GM23338 (cell line): ENCODE measurements at places on chromosomes 2 and 18.

- DNase-seq = no peak
Measured at GRCh38 chr2:27092696-27093429, 6.3 kb downstream of the KHK start.

- no peak for DNase-seq
Measured at GRCh38 chr2:177883177-177883576, 189.4 kb downstream of the PDE11A start.

DNA sequence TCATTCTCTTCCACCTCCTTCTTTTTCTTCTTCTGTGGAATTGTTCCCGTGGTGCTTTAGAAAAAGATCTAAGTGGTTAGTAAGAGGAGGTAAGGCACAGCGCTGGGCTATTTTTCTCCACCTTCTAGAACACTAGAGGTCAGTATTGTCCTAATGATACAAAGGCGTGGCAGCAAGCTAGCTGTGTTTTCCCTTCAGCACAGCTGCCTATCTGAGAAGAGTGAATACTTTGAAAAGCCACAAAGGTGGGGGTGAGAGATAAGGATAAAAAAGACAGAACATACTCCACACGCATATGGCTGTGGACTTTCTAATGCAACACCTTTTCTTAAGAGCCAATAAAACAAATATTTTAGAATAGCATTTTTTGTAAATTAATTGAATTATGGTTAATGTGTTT lies 2.1 kb downstream of the CNTNAP5 start:
- DNase-seq = peak; percentile 88

GRCh38 chr18:48048251-48048650 lies 117.8 kb upstream of the SMAD2 start:
- no peak for DNase-seq

- DNase-seq = no peak
Measured at GRCh38 chr18:40018266-40018665, 1936.8 kb upstream of the PIK3C3 start.

DNA sequence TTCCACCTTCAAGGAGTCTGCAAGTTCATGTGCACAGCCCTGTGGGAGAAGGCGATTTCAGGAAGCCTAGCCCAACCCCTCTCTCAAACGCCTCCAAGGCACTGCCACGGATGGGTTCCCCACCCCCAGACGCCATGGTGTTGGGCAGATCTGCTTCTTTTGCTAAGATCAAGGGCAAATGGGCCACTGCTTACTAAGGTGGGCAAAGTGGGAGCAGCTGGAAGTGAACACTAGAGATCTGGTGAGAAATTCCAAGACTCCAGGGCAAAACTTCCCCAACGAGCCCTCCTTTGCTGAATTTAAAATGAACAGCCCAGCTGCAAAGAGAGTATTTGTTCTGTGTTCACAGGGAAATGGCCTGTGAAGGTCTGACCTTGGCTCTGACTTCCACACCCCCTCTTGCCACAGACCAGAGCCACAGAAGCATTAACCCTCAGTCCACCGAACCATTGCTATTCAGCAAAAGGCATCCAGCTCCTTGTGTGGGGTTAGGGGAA lies 45.1 kb upstream of the ZBTB7C start:
- DNase-seq = no peak

DNA sequence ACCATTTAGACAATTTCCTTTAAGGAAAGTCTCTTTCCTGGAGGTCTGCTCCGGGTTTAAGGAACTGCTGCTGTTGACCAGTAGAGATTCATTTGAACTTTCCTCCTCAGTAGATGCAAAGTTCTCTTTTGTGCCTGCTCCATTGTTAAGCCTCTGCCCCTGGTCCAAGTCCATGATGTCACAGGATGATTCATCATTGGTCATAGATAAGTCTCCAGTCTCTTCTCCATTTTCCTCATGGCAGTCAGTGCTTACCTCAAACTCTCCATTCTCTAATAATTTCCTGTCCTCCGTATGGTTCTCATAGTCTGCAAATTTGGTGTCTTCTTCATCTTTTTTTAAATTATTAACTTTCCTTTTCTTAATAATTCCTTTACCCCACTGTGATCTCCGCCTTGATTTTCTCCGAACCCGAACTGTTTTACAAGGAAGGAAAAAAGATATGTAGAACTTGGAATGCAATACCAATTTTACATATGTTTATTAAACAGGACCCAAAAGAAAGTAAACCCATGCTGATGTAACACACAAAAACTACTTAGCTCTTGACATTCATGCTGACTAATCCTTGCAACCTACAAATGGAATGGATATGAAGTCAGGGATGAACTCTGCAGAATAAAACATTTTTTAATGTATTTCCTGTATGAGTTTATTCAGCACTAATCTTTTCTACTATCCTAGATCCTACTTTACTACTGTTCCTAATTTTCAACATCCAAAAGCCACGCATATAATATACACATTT lies 169.1 kb downstream of the ATAD2B start:
- no peak for DNase-seq

DNA sequence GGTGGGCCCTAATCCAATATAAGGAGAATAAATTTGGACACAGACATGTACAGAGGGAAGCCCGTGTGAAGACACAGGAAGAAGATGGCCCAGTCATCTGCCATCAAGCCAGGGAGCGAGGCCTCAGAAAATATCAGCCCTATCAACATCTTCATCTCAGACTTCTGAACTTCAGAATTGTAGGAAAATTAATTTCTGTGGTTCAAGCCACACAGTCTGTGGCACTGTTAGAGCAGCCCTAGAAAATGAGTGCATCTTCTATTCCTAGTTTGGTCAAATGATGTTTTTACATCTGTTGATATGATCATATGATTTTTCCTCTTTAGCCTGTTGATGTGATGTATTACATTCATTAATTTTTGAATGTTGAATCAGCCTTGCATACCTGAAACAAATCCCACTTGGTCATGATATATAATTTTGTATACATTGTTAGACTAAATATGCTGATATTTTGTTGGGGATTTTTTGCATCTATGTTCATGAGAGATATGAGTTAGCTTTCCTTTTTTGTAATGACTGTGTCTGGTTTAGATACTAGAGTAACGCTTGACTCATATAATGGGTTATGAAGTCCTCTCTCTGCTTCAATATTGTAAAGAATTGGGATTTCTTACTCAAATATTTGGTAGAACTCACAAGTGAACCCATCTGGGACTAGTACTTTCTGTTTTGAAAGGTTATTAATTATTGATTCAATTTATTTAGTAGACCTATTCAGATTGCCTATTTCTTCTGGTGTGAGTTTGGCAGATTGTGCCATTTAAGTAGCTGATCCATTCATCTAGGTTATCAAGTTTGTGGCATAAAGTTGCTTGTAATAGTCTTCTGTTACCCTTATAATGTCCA lies 451.4 kb downstream of the EIPR1 start:
- no peak for DNase-seq

GRCh38 chr2:225103737-225104141 lies 61.5 kb upstream of the DOCK10 start:
- no peak for DNase-seq

DNA sequence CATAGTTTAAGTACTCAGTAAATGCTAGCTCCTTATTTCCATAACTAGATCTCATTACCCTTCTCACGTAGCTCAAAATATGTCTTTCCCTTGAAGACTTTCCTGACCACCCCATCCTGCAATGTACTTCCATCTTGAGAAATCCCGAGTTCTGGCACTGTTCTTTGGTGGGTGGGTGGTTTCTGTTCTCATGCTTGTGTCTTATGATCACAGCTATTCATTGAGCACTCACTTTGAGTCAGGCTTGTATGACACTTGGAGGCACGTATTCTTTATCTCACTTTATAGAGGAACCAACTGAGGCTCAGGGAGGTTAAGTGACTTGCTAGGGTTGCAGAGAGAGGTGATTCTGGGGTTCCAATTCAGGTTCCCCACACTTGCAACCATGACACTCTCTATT lies 9.0 kb upstream of the CLIP4 start:
- no peak for DNase-seq

DNA sequence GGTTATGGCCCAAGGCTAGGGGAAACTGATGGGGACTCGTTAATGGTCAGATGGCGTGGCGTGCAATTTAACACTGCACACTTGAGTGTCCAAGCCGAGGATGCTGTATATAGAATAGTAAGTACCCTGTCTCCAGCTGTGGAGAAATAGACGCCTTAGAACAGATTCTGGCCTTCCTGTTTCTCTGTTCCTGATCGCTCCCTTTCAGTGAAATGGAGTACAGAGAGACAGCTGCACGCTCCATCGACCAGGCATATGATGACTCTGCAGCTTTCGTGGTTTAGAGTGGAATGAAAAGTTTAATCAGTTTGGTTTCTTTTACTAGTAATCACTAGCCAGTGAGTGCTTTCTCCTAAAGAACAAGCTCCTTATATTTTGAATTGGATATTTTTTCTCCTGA lies 213.4 kb downstream of the NEDD4L start:
- DNase-seq = no peak

- no peak for DNase-seq
Measured at GRCh38 chr2:156553714-156554442, 117.7 kb downstream of the GPD2 start.

DNA sequence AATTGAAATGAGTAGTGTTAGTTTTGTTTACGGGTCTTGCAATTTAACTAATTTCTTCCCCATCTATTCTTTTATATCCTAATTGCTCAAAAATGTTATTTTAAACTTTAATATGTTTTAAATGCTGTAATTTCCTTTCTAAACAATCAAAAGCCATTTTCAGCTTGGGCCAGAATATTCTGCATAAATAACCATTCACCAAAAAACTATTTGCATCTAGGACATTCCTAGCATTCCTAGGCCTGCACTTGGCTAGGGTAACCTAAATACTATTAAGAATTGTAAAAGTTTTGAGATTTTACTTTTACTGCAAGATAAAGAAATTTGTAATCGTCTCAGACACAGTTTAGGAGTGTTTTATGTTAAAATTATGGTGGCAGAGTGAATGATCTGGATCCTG lies 7.8 kb upstream of the ETAA1 start:
- DNase-seq = peak; percentile 58

DNA sequence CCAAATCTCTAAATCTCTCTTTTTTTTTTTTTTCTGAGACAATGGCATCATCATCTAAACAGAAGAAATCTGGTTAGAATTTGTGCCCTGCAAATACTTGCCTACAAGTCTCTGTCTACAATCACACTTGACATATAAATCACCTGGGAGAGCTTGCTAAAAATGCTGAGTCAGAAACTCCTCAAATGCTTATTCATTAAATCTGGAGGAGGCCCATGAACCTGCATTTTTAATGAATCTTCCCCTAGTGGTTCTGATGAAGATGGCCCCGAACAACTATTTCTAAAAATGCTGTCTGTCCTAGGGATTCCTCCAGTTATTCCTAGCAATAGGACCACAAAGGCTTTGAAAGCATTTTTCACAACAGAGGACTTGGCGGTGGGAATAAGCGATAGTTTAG lies 1.6 kb upstream of the CSRNP3 start:
- DNase-seq = peak; percentile 54

GRCh38 chr18:31553800-31554199 lies 37.9 kb upstream of the TTR start:
- DNase-seq = peak; percentile 71

DNA sequence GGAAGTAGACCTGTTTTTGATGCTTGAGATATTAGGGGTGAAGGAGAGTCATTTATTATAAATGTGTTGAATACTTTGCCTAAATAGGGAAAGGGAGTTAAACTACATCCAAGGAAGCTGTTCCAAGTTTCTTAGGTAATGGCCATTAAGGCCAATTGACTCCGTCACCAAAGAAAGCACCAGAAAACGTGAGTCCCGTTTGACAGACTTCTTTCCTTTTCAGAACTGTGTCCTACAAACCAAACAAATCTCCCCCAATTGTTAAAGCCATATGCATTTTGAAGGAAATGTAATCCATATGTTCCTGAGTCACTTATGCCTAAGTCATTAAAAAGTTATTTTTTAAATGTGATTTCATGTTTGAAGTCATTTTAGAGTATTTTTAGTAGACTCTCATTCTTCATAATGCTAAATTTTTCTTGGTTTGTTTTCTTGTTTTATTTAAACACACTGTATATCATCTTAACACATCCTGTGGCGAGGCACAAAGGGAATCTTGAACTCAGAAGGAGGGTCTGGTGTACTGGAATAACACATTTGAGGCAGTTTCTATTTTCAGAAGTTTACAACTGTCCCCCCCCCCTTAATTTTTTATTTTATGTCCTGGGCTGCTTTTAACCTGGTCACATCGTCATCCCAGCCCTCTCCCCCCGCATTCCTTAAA lies 133.7 kb downstream of the RHBDD1 start:
- DNase-seq = no peak

GRCh38 chr2:160566717-160567116 lies 73.1 kb upstream of the RBMS1 start:
- no peak for DNase-seq

GRCh38 chr2:26432859-26433258 lies 31.1 kb downstream of the DRC1 start:
- no peak for DNase-seq

DNA sequence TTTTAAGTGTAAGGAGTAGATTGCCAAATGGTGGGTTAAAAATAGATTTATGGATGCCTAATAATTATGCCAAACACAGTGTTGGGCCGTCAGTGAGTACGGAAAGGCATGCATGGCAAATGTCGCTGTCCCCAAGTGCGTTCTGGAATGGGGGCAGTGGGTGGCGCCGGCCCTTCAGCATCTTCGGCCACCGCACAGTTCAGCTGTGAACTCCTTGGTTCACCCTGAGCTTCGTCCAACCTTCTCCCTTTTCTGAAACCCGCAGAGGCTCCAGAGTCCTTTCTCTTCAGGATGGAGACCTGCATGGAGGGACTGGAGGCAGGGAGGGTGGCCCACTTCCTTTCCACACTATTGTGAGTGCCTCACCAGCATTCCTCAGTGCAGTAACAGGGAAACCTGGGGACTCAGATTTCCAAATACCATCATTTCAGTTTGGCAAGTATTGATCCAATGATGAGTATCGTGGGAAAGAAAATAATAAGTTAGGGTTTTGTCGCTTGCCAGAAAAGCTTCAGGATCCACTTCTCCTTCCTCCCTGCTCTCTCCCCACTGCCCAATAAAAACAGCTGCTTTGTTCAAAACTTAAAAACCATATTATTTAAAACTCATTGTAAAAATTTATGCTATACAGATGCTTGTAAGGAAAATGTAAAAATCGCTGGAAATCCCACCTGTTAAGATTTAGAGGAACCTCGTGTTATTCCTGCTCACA lies 74.6 kb upstream of the TXNDC2 start:
- peak; percentile 39 for DNase-seq

DNA sequence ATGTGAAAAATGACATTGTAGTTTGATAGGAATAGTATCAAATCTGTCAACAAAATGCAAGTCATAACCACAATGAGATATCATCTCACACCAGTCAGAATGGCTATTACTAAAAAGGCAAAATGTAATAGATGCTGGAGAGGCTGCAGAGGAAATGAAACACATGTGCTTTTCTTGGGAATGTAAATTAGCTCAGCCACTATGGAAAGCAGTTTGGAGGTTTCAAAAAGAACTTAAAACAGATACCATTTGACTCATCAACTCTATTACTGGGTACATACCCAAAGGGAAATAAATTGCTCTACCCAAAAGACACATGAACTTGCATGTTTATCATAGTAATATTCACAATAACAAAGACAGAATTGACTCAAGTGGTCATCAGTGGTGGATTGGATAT lies 572.6 kb downstream of the TRIB2 start:
- DNase-seq = no peak

- peak; percentile 31 for DNase-seq
Measured at GRCh38 chr2:234136461-234136860, 86.0 kb downstream of the SPP2 start.

GRCh38 chr18:74669136-74669798 lies 71.6 kb downstream of the ZNF407 start:
- no peak for DNase-seq
